Brain microvascular endothelial cell (primary cell): ENCODE measurements at places on chromosomes 6 and 20.

DNA sequence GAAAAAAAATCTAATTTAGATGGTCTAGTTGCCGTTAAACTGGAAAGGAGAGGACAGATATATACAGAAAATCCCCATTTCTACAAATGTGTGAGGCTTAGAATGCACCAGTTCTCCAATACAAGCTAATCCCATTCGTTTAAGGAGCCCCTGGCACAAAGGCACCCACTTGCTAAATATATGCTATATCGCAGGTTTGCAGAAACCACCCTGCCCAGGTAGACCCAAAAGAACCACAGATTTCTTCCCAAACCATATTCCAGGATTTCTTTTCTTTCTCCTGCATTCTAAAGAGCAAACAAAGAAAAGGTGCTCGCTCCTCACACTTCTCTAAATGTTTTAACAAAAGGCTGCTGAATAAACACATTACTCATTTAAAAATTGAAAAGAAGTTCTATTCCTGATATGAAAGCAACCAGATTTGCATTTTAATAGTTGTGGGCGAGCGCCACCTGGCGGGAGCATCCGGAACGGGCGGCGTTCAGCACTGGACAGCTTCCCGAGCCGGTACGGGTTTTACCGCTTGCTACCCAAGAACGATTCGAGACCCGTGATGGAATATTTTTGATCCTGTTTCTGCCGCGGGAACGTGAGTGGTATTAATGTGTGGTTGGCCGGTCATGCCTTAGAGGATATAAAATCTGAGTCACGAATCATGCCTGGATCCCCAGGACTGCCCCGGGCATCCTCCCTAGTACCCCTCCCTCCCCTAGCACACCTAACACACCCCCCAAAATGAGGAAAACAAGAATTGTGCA is 2.1 kb downstream of the PTPRT start:
- peak; percentile 65 for DNase-seq

DNA sequence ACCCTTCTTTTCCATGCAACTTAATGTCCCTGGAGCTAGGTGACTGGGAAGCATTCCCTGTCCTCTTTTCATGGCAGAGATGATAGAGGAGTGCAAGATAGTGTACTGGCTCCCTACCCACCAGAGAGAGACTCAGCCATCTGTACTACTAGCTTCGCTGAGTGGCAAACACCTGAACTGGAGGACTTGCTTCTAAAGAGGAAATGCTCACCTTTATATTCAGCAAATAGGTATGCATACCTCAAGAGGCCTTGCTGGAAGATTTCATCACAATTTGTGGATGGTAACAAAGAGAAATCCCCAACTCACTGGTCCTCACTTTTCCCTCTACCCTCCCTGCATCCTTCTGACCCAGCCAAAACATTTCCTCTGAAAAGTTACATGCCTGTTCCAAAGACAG is 124.1 kb downstream of the FOXA2 start:
- no peak for DNase-seq

- no peak for DNase-seq
Measured at GRCh38 chr6:137859025-137859424, 8.0 kb upstream of the TNFAIP3 start.

GRCh38 chr6:105330364-105330763 is 72.5 kb downstream of the PREP start:
- no peak for DNase-seq

DNA sequence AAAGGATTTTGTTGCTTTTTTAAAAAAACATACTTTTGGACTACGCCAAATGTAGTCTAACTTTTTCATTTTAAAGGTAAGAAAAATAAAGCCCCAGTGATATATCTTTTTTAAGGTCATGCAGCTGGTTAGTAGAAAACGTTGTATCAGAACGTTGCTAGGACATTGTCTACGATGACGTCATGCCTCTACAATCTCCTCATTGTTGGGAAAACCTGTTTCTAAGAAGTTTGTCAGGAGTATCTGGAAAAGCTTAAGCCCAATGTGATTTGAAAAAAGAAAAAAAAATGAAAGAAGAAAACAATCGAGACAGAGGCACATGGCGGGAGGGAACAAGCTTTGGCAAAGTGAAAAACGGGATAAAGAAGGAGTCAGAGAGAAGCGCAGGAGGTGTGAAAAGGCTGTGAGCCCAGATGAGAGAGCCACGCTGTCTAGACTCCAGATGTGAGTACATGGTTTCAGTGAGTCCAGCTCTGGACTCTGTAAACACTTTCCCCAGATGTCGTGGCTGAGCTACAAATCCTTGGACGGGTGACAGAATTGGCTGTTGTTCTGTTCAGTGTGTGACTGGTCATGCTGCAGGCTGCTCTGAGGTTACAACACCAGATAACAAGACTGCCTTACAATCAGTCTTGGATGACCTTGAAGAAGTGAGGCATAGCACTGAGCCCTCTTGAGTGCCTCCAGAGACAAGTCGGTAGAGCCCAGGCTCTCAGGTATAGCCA is 656.7 kb upstream of the ID4 start:
- peak; percentile 35 for DNase-seq

DNA sequence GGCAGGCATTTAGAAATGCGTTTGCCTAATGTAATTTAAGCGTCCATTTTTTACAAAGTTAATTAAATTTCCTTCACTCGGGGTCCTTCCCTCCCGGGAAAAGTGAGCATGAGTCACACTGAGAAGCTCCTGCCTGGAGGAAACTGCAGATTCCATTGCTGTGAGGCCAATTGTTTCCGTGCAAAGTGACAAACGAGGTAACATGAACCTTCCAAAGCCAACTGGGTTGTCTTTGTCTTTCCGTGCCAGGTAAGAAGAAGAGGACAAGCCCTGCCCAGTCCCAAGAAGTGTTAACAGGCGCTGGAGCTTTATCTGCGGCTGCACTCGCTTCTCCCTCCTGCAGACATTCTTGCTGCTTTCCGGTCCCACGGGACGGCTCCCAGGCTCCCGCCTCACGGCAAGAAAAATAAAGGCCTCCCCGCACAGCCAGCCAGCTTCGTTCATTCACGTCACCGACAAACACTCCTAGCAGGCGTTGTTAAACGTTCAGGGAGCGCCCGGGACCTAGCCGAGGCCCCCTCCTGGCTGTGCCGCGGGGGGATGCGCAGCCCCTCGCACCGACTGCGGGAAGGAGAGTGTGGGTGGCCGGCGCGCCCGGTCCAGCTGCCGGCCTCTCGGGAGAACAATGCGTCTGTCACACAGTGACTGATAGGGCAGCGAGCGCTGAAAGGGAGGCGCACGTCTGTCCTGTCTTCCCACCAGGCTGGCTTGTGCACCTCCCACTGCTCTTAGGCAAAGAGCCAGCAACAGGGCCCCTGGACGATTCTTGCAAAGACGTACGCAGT is 61.5 kb upstream of the HDDC2 start:
- DNase-seq, result peak; percentile 87

- no peak for DNase-seq
Measured at GRCh38 chr6:135699705-135700104, 151.8 kb upstream of the PDE7B start.

GRCh38 chr6:121816906-121817540 is 381.6 kb downstream of the GJA1 start:
- no peak for DNase-seq

DNA sequence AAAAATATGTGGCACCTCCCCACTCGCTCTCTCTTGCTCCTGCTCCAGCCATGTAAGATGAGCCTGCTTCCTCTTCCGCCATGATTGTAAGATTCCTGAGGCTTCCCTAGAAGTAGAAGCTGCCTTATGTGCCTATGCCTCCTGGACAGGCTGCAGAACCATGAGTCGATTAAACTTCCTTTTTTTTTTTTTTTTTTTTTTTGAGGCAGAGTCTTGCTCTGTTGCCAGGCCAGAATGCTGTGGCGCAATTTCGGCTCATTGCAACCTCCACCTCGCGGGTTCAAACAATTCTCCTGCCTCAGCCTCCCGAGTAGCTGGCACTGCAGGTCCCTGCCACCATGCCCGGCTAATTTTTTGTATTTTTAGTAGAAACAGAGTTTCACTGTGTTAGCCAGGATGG is 112.5 kb downstream of the FAM217A start:
- DNase-seq, result no peak

- DNase-seq, result peak; percentile 94
Measured at GRCh38 chr6:100300221-100300736, 164.4 kb downstream of the SIM1 start.

DNA sequence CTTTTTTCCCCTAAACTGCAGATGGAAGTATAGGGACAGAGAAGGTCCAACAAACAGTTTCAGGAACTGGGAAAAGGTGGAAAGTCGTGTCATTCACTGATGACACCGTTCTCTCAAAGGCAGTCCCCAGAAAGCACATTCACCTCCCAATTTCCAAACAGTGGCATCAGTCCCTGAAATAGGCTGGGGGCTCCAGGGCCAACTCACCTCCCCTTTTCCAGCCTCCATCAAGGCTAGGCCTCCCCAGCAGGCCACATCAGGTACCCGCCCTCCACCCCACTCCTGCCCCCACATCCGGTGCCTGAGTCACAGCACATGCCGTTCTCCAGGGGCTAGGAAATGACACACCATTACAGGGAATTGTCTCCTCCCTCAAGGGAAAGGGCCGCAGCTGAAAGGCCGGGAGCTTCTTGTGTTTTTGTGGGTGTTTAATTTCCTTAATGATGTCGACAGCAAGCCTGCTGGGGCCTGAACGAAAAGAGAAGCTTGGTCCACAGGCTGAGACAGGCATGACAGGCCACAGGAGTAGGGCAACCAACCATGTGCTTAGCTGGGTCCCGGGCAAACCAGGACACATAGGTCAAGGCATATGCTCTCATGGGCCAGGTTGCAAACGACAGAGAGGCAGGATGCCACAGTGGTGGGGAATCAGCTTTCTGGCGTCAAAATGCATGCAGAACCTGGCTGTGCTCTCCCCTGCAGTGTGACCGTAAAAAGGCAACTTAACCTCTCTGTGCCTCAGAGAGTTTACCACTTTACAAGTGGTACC is 39.2 kb downstream of the ZMYND8 start:
- peak; percentile 93 for DNase-seq

- DNase-seq, result no peak
Measured at GRCh38 chr6:100229512-100229911, 235.2 kb downstream of the SIM1 start.

DNA sequence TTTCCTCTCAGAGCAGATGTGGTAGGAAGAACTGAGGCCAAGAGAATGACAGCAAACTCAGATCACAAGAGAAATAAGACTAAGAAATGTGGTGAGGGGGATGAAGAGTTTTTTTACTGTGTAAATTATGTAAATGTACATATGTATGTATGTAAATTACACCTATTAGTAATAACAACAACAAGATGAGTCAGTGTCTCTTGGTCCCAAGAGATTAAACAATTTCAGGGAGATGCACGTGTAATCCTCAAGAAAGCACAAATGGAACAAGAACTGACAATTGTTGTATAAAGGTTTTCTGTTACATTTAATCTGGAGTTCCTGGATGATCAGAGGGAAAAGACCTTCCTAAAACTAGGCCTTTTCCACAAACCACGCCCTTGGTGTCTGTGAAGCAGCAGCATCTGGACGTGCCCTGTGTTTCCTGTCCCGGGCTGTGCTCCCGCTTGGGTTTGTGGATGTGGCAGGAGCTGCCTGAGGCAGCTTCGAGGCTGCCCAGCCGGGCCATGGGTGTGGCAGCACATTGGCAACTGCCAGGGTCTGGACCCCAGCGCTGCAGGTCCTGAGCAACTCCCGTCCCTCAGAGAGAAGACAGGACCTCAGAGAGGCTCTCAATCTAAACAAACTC is 994 bp downstream of the CLDN20 start:
- DNase-seq, result no peak

DNA sequence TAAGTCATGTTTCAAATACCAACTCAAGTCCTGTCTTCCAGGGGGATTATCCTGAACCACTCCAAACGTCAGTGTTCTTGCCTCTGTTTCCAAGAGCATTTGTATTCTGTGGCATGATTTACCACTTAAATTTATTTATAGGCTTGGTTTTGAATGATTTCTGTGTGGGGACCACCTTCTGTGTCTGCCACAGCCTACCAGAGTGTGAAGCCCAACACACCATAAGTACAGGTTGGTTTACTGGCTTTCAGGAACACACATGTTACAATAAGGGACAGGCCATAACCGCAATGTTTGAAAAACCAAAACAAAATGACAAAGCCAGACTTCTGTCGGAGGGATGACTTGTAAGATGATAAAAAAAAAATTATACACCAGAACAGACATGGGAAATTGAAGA is 56.5 kb upstream of the MAP3K7 start:
- no peak for DNase-seq

DNA sequence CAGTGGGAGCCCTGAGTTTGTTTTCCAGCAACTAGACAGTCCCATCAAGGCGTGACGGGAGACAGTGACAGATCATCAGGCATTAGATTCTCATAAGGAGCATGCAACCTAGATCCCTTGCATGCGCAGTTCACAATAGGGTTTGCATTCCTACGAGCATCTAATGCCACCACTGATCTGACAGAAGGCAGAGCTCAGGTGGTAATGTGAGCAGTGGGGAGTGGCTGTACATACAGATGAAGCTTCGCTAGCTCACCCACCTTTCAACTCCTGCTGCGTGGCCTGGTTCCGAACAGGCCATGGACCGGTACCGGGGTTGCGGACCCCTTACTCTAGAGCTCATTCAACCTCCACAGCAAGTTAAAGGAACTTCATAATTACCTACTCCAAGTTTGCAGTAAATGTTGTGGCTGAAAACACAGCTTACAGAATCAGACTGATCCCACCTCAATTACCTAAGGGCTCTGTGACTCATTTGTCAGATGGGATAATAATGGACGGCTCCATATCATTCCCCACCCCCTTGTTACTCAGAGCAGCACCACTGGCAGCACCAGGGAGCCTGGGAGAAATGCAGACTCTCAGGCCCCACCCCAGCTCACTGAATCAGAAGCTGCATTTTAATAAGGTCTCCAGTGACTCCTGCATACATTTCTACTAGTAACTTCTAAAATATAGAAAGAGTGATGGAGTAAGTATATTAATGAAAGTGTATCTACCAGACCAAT is 15.7 kb downstream of the PXMP4 start:
- DNase-seq, result no peak

- no peak for DNase-seq
Measured at GRCh38 chr6:52010806-52011205, 76.6 kb downstream of the PKHD1 start.

GRCh38 chr6:133969285-133969920 is 16.4 kb downstream of the TBPL1 start:
- no peak for DNase-seq

DNA sequence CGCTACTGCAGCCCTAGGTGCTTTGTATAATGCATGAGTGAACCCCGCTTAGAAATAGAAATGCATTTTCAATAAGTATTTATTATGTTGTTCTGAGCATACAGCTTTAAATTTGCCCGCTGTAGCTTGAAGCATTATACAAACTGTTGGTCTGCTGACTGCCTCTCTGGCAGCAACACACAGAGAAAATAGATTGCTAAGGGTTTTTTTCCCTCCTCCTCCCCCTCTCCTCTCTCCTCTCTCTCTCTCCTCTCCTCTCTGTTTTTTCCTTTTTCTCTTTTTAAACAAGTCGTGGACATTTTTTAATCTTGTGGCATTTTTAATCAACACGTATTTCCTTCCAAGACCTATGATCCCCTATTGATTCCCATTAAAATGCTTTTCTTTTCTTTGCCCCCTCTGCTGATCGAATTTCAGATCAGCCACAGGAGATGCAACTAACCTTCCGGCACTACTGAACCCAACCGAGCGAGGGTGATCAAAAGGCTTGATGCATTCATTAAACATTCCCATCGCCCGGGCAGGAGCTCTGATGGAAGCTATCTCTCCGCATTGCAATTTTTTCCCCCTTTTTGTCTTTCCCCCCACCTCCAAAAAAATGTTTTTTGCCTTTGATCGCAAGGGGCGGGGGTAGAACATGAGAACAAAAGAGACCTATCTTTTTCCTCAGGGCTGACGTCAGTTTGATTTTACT is 90.7 kb upstream of the ARID1B start:
- DNase-seq, result peak; percentile 88

GRCh38 chr20:4068708-4069107 is 53.4 kb upstream of the RNF24 start:
- no peak for DNase-seq

GRCh38 chr6:136127873-136128272 is 122.2 kb downstream of the MTFR2 start:
- no peak for DNase-seq
